ENCODE measurements at places on chromosomes 7 and 10.

- no peak for DNase-seq
Observed at GRCh38 chr10:97858001-97858439, 8.4 kb downstream of the GOLGA7B start.

- DNase-seq = no peak
Observed at GRCh38 chr10:71776481-71776925, 3.2 kb upstream of the VSIR start.

GRCh38 chr7:142626420-142627035 lies 122.7 kb upstream of the PRSS1 start:
- no peak for DNase-seq

DNA sequence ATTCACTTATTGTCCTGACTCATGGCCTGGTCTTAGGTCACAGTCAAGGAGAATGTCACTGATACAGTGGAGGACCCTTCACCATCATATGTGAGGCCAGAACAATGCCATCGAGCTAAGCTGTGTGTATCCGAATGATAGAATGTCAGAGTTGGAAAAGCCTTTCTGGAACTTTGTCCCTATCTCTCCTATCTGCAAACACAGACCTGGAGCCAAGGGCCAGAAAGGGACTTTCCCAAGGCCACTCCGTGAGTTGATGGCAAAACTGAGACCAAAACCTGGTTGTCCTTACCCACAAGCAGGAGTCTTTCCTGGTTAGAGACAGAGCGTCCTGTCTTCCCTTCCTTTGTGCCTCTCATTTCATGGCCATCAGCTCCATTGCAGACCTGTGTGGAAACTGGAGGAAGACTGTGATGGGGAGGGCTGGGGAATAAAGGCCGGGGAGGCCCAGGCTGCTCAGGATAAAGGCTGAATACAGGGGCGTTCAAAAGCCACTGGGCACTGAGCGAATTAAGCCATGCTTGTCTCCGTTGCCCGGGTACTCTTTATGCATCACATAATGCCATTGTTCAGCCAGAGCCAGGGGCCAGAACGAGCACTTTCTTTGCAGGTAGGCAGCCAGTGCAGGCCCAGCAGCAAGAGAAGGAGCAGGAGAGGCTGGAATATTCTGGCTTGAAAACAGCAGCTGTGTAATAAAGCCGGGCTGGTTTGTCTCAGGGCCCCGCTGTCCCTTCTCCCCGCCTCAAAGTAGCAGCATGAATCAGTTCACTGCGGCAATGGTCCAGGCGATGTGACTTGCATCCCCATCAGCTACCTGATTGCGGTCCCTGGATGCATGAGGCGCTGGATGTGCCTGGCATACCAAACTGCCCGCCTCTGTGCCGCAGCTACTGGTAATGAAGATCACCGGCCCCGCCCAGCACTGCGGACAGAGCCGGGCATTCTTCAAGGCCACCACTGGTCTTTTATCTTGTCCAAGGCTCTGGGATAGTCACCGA lies 143.0 kb downstream of the RPS24 start:
- DNase-seq = no peak

DNA sequence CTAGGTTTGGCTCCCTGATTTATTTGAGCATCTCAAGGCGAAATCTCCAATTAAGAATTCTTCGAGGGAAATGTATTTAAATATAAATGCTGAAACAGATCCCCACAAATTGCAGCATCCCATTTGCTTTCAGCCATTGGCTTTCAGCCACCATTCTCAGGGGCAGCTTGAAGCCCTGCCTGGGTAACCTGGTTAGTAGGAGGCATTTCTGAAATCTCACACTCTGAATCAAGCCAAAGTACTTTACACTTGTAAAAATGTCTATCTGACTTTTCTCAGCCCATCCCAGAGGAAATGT lies 49.1 kb downstream of the GCC1 start:
- DNase-seq = no peak
